ENCODE measurements at places on chromosomes 5 and 9.

DNA sequence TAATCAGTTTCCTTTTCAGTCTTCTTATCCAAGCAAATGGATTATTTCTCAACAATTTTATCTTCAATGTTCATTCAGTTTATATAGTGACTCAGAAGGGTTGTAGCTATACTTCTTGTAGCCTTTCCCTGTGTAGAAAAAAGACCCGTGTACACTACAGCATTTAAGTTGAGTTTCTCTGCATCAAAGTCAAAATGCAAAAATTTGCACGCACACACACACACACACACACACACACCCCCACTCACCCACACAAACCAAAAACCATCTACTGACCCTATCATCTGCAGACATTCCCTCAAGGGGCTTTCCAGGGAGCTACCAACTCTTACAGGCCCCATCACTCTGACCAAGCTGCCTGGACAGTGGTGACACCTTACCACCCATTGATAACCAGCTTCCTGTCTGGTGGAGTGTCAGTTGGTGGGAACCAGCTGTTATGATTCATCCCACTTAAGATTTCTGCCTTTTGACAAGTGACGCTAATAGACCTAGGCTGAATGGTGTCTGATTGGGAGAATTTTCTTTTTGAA, 12.2 kb upstream of the ELL2 start:
- H3K27me3 ChIP-seq: peaks cover 21% of the 10 kb centered on the region
- no peak for DNase-seq
- no peak overlapping the region for H3K27ac ChIP-seq
- H3K36me3 ChIP-seq: no peaks in the 10 kb centered on the region

- no peaks in the 10 kb centered on the region for H3K27me3 ChIP-seq
- H3K4me3 ChIP-seq: no peak overlapping the region
- DNase-seq: no peak
These were observed 34.1 kb downstream of the NEK6 start for GRCh38 chr9:124291801-124292396.

DNA sequence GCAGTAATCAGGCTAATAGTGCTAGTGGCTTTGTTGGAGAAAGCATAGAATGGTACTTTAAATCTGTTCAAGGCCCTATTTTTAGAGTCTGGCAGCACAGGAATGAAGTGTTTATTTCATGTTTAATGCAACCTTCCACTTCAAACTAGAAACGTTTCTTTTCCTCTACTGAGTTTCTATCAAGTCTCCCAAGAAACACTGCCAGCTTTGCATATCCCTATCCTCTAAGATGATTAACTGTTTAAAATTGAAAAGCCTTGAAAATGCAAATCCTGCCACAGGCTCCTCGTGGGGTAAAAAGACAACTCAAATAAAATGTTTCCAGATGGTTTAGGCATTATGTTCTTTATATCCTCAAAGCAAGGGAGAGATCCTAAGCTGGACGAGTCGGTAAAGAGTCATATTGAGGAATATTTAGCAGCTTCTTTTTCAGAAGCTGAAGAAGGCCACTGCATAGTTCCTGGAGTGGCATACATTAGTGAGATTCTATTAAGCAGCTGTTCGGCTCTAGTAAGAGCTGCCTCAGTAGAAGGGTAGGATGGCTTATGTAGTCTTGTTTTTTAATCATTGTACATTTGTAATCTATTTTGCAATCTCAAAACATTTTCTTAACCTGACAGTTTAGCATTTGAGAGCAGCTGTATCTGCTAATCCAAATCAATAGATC, 251.2 kb downstream of the CHSY3 start:
- H3K4me3 ChIP-seq: no peak overlapping the region
- no peaks in the 10 kb centered on the region for H3K27me3 ChIP-seq
- H3K27ac ChIP-seq: no peak overlapping the region
- no peaks in the 10 kb centered on the region for H3K4me1 ChIP-seq

- H3K36me3 ChIP-seq: no peaks in the 10 kb centered on the region
- no peak overlapping the region for H3K4me3 ChIP-seq
- no peak for DNase-seq
- no peaks in the 10 kb centered on the region for H3K4me1 ChIP-seq
These were observed 390.3 kb downstream of the CAAP1 start for GRCh38 chr9:26502311-26502710.

GRCh38 chr9:133693703-133694529, 44.2 kb downstream of the SARDH start:
- H3K27me3 ChIP-seq: no peaks in the 10 kb centered on the region
- H3K4me1 ChIP-seq: peaks cover 12% of the 10 kb centered on the region
- peaks cover 9% of the 10 kb centered on the region for H3K36me3 ChIP-seq
- DNase-seq: no peak
- no peak overlapping the region for H3K27ac ChIP-seq

DNA sequence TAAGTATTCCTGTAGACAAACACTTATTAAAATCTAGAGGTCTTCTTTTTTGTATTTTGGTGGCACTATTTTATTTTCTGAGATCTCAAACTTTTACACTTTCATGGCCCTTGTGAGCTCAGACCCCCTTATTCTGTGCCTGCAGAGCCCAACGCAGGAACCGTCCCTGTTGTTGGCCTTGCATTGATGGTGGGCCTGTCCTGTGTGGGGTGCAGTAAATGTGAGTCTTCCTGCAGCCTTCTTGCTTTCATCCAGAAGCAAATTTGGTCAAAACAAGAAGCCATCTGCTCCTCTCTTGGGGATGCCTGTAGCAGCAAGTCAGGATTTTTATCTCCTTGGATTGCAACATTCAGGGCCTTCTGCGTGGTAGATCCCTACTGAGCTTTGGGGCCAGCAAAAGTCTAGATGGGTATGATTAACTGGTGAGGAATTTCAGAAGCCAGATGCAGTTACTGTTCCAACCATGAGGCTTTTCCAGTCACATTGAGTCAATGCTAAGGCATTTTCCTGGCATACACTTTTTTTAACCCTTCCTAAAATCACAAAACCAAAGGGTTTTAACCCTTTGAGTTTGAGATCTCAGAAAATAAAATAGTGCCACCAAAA, 31.7 kb downstream of the BASP1 start:
- H3K36me3 ChIP-seq: peaks cover 2% of the 10 kb centered on the region
- H3K27me3 ChIP-seq: no peaks in the 10 kb centered on the region
- DNase-seq: no peak
- H3K4me3 ChIP-seq: no peak overlapping the region
- H3K4me1 ChIP-seq: no peaks in the 10 kb centered on the region
- no peak overlapping the region for H3K27ac ChIP-seq

DNA sequence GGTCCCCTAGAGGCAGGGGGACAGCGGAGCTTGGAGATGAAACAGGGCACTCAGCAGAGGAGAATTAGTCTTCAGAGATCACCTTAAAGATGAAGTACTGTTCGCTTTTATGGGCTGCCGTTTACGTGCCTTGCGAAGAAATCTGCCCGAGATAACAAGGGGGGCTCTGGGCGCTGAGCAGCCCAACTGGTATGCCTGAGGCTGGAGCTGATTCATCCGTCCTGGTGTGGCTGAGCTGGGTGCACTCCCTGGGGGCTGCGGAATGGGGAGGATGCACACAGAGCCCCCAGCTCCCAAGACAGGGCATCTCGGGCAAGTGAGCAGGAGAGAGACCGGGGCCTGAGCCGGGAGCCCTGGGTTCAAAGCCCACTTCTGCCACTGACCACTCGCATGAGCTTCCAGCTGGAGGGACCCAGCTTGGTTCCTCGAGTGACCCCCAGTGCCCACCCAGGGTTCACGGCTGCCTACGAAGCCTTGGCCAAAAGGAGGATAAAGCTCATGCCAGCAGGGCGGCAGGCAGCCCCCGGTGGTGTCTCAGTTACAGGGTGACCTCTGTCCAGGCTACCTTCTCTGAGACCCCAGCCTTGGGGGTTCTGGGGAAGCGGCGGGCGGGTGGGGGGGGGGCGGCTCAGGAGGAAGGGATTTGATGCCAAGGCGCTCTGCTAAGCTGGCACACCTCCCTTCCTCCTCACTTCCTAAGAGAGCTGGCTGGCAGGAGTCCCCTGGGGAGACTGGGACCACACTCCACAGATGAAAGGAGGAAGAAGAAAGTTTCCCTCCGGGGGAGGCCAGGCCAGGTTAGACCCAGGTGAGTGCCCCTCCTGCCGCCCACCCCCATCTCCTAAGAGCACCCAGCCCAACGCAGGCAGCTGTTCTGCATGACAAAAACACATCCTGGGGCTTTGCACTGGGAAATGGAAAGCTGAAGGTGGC, 5.7 kb downstream of the FIBCD1 start:
- peaks cover 12% of the 10 kb centered on the region for H3K4me1 ChIP-seq
- no peak overlapping the region for H3K4me3 ChIP-seq
- no peak for DNase-seq
- H3K27me3 ChIP-seq: peaks cover 70% of the 10 kb centered on the region
- H3K27ac ChIP-seq: no peak overlapping the region
